ENCODE measurements at places on chromosomes 11 and 22. TPM values are rescaled to one million over a fixed set of nuclear protein-coding genes. Genes with fewer than 3 reads are reported as not detected.

The NEFH gene
- 0.73 TPM for total RNA-seq

The SLC22A12 gene
- total RNA-seq = not detected

The USP35 gene
- 14.2 TPM for total RNA-seq

The FEN1 gene
- 15.2 TPM for total RNA-seq

The DBX1 gene
- not detected for total RNA-seq

DNA sequence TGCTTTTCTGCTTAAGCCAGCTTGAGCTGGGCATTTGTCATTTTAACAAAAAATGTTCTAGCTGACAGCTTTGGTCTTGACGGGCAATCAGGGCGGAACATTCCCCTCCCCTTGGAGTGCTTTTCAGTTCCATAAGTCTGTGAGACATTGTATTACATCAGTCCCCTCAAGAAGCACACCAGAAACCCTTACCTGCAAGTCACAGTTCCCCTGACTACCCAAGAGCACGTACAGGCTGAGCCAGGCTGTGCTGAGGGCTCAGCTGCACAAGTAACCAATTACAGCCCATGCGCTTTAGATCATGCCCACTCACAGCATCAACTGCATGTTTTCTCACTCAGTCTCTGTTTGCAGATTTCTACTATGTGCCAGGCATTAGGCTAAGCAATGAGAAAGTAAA is 19.1 kb downstream of the HIRA start:
- DNase-seq = no peak

- DNase-seq = no peak
Observed at GRCh38 chr11:130181295-130182272, 22.0 kb downstream of the ST14 start.

All from cerebellum (tissue), 4 donors.